ENCODE measurements at places on chromosomes 1 and 21.

- DNase-seq: no peak
Observed at GRCh38 chr1:204442376-204443259, 31.0 kb upstream of the PPP1R15B start.

GRCh38 chr1:52904208-52904926, 17.2 kb downstream of the ECHDC2 start:
- no peak for DNase-seq

DNA sequence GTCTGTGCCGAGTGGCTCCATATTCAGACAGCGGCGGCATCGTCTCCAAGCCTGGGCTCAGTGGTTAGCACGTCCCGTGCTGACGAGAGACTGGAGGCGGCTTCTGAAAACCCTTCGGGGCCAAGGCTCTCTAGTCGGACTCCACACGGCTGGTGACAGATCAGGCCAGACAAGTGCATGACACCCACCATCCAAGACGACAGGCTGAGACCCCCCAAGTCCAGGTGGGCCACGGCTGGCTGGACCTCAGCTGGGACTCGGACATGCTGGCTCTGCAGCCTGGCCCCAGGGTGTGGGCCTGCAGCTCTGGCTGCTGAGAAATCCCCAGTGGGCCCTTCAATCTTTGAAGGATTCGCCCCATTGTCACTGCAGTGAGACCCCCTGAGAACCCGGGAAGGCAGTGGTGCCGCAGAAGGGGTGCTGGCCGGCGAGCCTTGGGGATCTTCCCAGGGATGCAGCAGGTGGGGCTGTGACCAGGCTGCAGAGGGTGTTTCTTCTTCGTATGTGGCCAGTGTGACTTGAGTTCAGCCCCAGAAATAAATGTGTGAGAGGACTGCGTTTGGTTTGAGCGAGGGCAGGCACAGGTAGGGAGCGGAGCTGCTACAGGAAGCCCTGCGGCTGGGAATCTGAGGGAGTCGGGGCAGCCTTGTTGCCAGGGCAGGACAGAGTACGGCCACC, 15.9 kb upstream of the SLC19A1 start:
- DNase-seq: no peak

- DNase-seq: peak; percentile 90
Observed at GRCh38 chr1:27122652-27123051, 32.3 kb downstream of the SLC9A1 start.

GRCh38 chr1:239914751-239915231, 176.9 kb upstream of the FMN2 start:
- DNase-seq: no peak

GRCh38 chr1:211527888-211528287, 35.9 kb upstream of the RD3 start:
- no peak for DNase-seq

GRCh38 chr1:24294716-24295371, 24.3 kb upstream of the GRHL3 start:
- no peak for DNase-seq

GRCh38 chr1:15703562-15703961, 19.4 kb downstream of the PLEKHM2 start:
- DNase-seq: no peak

GRCh38 chr21:32483293-32483595, 70.7 kb downstream of the EVA1C start:
- DNase-seq: no peak

DNA sequence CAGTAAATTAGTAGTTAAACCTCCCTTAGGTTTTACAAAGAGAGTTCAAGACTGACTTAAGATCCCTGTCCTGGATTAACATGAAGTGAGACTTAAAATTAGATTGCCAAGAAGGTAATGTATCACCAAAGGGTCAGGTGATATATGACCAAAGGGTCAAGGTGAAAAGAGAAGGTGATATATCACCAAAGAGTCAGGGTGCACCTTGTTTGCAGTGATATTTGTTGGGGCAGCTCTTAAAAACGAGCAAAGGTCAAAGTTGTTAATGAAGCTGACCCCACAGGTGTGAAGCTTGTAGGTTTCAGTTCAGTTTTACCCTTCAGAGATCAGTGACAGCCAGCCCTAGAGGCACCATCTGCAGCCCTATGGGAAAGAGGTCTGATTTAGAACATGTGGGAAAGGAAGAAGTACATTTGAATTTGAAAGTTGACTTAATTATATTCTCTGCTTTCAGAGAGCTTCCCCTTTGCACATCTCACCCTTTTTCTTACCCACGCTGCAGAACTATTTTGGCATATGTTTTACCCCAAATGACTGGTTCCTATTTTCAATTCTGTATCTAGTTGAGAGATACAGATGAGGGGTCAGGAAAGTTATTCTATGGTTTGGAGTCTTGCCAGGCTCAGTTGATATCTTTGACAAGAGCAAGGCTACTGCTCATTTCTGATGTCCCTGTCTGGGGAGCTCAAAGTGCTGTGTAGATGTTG, 170.8 kb downstream of the S1PR1 start:
- DNase-seq: no peak

DNA sequence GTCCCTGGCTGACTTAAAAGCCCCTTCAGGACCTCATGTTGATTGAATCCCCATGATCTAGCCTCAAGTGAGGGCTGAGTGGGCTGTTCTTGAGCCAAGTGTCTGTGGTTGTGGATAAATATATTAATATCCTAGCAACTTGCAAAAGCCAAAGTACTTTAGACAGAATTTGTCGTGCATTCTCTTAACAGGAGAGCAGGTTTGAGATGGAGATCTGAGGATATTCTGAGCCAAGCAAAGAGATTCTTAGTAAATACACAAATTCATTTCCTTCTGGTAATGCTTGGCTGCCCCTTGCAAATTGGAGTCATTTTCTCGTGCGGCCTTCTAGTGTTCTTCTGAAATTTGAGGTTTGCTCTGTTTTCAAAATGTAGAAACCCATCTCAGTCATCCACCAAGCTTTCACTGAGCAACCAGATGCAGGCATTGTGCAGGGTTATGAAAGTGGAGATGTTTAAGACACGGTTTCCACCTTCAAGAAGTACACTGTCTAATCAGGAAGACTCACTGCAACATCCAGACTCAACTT, 242.1 kb upstream of the JUN start:
- DNase-seq: no peak

DNA sequence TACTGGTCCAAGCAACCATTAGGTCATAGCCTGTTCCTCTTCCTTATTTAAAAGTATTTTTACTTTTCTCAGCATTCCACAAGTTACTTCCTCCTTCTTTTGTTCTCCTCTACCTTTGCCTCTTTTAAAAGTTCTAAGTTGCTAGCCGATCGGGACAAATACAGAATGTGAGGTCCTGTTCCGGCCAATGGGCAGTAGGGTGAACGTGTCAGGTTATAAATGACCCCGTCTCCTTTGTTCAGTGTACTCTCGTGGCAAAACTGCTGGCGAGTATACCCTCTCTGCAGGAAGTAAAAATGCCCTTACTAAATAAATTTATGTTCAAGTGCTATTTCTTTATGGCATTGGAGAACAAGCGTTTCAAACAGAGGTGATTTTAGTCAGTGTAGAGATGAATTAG, 2.5 kb downstream of the ADCY10 start:
- no peak for DNase-seq

- DNase-seq: no peak
Observed at GRCh38 chr1:85421179-85421578, 43.8 kb downstream of the DDAH1 start.

DNA sequence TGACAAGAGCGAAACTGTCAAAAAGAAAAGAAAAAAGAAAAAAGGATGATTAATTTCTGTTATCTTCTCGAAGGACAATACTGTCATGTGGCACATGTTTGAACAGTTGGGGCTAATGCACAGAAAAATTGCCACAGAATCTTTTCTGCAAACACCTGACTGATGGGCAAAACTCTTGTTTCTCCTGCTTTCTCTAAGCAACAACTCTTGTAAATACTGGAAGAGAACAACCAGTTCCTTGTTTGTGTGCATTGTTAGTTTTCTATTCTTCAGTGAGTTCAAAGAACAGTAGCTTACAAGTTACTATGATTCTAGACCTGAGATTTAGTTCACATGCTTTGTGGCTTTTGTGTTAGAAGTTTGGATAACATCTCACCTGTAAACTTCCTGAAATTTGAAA, 60.7 kb downstream of the CDC14A start:
- DNase-seq: no peak

GRCh38 chr1:78526496-78526895, 35.7 kb downstream of the PTGFR start:
- no peak for DNase-seq

DNA sequence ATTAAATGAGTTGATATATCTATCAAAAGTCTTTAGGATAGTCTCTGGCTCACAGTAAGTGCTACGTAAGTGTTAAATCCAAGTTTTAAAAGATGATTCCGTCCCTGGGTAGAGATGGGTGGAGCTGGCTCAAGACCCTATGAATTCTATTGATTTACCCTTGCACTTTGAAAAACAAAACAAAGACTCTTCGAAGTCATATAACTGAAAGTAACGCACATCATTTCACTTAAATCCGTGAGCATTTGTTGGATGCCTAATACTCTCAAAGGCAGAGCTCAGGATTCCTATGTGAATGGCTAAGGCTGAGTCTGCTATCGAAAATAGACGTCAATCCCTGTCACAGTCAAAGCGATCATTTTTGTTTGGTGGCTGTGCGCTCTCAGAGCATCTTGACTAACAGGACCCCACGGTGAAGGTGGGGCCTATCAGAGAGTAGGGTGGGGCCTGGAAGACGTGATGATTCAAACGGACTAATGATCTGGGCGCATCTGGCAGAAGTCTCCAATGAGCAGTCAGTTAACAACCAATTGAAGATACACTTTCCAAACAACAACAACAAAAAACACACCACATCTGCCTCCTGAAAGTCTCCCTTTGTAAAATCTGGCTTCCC, 1.2 kb upstream of the NUCKS1 start:
- no peak for DNase-seq

DNA sequence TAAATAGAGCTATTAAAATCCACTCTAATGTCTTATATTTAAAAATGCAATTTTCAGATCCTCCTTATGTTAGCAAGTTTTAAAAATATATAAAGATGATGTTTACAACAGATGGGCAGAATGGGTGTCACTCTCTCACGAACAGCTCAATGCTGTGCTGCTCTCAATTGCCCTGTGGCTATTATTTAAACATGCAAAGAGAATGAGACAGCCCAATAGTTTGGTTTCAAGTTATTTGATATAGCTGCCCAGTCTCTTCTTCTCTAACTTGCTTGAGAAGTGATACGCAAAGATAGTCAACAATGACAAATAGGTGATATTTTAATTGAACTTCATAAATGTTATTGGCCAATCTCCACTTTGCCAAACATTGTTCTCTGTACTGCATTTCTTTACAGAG, 199.3 kb upstream of the GREM2 start:
- DNase-seq: no peak

DNA sequence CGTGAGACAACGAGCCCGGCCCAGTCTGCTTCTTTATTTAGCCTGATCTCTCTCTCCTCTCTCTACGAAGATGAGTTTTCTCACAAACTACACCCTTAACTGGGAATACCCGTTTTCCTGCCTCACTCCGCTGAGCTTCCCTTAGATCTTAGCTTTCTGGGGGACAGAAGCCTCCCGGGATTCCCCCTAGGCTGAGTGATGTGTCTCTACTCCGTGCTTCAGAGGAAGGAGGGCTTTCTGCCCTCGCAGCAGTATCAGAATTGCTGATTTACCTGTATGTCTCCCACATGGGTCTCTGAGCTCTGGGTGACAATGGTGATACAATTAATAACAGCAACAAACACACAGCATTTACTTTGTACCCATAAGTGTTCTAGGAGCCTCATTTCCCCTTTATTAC, 1.0 kb downstream of the ZBTB17 start:
- no peak for DNase-seq

DNA sequence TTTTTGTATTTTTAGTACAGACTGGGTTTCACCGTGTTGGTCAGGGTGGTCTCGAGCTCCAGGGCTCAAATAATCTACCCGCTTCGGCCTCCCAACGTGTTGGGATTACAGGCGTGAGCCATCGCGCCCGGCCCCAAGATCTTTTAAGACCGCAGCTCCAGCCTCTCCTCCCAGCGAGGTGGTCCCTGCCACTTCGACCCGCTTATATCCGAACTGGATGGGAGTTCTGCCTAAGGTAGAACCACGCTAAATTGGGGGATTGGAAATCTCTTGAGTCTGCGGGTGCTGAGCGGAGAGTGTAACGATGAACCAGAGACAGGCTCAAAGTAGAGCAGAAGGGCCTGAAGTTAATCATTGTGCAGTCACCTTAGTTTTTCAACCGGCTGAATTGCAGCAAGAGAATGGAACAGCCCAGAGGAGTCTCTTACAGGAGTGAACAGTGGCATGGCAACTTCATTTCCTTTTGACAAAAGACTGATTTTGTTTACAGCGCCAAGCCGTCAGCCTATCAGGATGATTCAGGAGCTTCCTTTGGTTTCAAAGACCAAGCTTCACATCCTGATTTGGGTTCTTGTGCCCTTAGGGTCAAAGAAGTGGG, 726 bp upstream of the CYB5R1 start:
- DNase-seq: no peak

DNA sequence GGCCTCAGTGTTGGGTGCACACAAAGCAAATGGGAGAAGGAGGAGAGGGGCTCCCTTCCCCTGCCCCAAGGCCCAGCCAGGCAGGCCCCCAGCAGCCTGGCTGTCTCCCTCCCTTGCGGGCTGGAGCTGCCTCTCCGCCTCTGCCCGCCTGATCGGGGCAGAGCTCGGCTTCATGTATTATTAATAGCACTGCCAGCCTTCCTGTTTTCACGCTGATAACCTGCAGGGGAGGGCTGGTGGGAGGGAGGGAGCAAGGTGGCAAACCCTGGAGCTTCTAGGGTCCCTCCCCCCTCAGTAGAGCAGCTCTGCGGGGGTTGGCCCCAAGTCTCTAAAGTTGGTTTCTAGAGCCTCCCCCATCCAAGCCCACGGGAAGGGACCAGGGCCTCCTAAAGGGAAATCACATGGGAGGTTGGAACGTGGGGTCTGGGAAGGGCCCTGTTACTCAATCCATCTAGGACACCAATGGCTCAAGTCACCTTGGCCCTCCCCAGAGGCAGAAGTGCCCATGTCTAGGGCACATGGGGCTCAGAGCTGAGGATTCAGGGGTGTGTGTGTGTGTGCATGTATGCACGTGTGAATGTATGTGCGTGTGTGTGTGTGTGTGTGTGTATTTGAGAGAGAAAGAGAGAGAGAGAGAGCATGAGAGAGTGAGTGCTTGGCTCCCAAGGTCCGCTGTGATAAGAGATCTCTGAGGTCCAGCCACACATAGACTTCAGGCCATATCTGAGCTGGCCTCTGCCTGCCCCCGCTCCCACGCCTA, 21.8 kb upstream of the POU3F1 start:
- peak; percentile 30 for DNase-seq
